ENCODE measurements at places on chromosomes 16 and 17.

- DNase-seq = no peak
These were observed 94.4 kb upstream of the CPHXL start for GRCh38 chr16:75820672-75821071.

DNA sequence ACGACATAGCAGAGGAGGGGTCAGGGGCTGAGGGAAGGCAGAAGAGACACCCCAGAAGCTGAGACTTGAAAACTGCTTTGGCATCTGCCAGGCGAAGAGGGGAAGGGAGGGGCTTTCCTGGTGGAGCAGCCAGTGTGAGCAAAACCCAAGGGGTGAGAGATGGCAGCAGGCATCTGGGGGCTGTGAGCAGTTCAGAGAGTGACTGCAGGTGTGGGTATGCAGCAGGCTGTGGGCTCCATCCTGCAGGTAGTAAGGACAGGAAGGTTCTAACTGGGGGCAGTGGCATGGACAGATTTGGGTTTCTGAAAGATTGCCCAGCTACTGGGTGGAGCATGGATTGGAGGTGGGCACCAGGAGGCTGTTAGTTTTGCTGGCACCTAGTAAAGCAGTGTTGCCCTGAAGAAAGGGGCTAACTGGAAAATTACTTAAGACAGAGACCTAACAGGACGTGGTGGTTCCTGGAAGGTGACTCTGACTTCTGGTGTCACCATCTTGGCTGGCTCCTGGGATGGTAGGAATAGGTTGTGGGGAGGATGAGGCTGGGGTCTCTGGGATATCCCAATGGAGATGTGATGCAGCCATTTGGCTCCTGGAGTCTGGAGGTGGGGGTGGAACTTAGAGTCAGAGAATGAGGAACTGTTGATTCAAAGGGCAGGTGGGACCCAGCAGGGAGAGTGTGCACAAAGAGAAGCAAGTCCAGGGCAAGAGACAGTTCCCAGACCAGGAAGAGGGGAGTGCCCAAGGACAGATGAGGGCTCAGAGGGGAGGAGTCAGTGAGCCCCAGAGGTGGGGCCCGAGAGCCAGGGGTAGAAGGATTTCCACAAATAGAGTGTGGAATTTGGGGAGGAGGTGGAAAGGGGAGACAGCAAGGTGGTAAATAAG, 11.2 kb downstream of the BCL7C start:
- DNase-seq = no peak

GRCh38 chr17:64063088-64063487, 42.7 kb upstream of the ICAM2 start:
- DNase-seq = no peak

GRCh38 chr16:991773-992172, 10.2 kb downstream of the SOX8 start:
- DNase-seq = no peak

DNA sequence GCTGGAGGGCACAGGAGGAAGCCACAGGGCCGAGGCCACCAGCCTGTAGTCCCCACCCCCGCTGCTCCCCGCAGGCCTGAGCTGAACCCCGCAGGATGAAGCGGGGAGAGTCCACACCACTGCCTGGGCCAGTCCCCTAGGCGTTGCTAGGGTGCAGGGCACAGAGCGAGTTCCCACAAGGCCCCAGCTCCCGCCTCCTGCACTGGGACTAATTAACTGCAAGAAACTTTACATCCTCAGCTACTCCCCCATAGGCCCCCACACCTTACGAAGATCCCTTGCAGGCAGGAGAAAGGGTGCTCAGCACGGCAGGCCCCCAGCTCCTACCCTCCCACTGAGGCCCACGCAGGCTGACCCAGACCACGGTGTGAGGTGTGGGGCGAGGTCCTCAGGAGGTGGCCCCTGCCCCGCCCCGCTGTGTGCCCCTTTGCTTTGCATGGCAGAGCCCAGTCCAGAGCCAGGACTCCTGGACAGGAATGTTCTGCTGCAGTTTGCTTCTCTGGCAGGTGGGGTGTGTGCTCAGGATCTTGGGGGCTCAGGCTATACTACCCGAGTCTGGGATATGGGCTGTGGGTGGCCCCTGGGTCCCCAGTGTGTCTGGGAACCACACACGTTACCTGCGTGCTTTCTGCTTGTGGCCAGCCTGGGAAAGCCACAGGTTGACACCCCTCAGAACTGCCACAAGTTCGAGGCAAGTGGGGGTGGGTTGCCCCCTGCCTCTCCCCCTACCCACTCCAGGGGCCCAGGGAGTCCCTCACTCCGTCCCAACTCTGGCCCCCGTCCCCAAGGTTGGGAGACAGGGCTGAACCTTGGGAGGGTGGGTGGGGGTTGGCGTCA, 1.2 kb downstream of the GNG13 start:
- DNase-seq = no peak

DNA sequence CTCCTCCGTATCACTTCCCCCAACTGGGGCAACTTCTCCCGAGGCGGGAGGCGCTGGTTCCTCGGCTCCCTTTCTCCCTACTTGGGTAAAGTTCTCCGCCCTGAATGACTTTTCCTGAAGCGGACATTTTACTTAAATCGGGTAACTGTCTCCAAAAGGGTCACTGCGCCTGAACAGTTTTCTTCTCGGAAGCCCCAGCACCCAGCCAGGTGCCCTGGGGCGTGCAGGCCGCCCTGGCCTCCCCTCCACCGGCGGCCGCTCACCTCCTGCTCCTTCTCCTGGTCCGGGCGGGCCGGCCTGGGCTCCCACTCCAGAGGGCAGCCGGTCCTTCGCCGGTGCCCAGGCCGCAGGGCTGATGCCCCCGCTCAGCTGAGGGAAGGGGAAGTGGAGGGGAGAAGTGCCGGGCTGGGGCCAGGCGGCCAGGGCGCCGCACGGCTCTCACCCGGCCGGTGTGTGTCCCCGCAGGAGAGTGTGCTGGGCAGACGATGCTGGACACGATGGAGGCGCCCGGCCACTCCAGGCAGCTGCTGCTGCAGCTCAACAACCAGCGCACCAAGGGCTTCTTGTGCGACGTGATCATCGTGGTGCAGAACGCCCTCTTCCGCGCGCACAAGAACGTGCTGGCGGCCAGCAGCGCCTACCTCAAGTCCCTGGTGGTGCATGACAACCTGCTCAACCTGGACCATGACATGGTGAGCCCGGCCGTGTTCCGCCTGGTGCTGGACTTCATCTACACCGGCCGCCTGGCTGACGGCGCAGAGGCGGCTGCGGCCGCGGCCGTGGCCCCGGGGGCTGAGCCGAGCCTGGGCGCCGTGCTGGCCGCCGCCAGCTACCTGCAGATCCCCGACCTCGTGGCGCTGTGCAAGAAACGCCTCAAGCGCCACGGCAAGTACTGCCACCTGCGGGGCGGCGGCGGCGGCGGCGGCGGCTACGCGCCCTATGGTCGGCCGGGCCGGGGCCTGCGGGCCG, 1.6 kb downstream of the HIC1 start:
- peak; percentile 53 for DNase-seq

- DNase-seq = no peak
These were observed 199.3 kb upstream of the CHMP6 start for GRCh38 chr17:80792373-80792781.

DNA sequence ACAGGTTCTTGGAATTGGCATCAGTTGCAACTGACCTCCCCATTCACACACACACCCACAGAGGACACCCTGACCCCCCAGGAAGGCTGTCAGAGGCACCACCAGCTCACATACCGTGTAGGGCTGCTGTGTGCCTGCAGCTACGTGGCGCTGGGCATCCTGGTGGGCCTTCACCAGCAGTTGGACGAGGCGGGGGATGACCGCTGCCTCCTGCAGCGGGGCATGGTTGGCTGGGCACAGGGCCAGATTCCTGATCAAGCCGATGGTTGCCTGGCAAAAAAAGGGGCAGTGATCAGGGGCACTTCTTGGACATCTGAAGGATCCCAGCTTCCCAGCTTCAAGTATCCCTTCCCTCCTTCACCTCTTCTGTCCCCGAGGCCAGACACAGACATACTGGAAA, 24.2 kb upstream of the HAP1 start:
- no peak for DNase-seq
